AG09309 (cell line): ENCODE measurements at places on chromosomes 1 and 21.

GRCh38 chr1:2624735-2625300, 8.0 kb downstream of the MMEL1 start:
- no peak for DNase-seq

DNA sequence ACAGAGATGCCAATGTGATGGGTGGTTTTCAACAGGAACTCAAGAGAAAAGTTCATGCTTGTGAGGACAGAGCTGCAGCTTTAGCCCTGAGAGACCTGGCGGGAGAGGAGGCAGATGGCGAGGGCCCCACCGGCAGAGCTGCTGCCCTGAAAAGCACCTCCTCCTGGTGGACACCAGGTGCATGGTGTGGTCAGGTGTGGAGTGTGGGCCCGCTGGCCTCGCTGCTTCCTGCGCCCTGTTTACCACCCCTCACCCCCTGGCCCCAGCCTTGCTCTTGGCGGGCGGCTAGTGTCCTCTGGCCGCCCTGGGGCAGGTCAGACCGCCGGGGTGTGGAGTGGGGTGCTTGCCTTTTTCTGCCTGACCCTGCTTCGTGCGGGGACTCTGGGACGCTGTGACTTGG, 42.8 kb downstream of the PRKCZ start:
- no peak for DNase-seq

DNA sequence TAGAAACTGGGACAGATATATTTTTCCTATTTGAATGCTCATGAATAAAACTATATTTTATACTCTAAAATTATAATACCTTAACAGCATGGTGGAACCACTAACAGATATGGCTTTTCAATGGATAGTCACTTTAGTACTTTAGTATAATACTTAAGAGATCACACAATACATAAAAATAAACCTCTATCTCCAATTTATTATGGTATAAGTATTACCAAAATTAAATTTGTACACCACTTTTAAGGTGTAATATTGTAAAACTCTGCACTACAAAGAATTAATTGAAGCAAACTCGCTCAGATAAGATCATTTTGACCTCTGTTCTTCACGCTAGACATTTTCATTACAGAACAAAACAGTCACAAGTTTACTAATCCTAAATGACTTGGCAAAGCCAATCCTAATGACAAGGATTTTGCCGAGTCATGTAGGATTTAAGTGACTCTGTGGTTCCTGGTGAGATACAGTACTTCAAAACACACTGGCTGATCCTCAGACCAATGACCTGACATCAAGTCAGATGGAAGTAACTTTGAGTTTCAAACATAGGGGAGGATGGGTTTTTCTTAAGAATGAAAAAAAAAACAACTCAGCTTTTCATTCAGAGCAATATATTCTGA, 200.6 kb downstream of the SMYD3 start:
- DNase-seq: no peak

DNA sequence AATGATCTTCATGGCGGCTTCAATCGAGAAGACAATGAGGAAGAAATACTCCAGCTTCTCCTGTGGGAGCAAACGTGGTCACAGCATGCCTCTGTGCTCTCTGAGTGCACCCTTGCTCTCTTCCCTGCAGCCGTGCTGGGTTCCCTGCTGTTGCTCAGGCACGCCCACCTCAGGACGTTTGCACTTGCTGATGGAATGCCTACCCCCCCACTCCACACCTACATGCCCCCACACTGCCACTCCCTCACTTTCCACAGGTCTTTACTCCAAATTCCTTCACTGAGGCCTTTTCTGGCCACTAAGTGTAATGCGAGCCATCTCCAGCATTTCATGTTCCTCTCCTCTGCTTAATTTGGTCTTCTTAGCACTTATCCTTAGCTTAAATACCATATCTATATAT, 18.3 kb downstream of the CACNA1S start:
- no peak for DNase-seq

GRCh38 chr1:43834280-43835081, 99.1 kb upstream of the ARTN start:
- DNase-seq: peak; percentile 81

- DNase-seq: no peak
Observed at GRCh38 chr1:170146720-170147263, 1.0 kb downstream of the NTMT2 start.

DNA sequence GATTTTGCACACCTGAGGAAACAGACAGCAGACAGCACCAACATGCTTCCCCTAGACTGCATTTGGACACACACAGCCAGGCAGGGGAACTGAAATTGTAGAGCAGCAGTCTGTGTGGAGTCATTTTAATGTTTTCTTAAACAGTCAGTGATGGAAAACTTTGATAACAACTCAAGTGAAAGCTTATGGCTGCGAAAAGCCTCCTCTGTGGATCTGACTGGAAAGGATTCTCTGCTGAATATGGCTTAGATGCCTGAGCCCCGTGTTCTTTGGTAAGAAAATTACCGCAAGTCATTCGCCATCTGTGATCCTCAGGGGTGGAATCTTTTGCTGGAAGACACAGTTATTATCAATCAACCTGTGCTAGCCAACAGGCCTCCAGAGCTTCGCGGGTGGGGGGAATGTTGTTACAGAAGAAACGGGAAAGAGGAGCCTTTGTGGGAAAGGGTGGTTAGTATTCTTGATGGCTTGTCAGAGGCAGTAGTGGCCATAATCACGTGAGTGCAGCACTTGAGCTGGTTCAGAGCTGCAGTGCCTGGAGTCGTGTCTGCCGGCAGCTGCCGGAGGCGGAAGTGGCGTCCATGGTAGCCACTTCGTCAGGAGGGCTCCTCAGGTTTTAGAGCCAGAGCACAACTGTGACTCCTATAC, 204.7 kb downstream of the ST6GALNAC3 start:
- no peak for DNase-seq

DNA sequence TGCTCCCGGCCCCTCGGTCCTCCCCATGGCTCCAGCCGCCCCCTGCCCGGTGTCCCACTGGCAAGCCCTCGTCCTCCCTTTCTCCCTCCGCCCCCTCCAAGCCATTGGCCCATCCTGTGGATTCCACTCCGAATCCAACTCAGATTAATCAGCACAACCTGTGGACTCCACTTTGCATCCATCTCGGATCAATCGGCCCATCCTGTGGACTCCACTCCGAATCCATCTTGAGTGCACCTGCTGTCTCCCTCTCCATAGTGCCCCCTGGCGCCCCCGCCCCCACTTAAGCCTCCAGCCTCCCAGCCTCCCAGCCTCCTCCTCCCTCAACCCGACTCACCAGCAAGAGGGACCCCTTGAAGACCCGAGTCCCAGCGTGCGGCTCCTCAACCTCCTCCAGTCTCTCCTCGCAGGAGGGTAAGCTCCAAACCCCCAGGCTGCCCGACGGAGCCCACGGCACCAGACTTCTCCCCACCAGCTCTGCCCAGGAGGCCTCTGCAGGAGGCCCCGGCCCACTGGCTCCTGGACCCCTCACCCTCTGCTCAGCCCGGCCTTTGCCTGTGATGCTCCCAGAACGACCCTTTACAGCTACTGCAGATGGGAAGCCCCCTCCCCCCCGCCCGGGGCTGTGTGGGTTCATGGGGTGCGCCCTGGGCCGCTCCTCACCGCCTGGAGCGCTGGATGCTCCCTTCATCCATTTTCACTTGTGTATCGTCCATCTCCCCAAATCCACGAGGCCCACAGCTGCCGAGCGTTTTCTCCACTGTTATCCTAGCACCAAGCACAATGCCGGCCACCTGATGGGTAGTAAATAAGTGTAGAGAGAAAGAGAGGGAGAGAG, 40.6 kb upstream of the TSPEAR start:
- no peak for DNase-seq

GRCh38 chr1:234515411-234515810, 36.4 kb upstream of the TARBP1 start:
- DNase-seq: no peak

GRCh38 chr21:34092262-34092921, 19.0 kb downstream of the MRPS6 start:
- DNase-seq: no peak

GRCh38 chr1:77100875-77101274, 118.4 kb downstream of the PIGK start:
- peak; percentile 2 for DNase-seq

- no peak for DNase-seq
Observed at GRCh38 chr1:33723251-33723650, 140.6 kb upstream of the HMGB4 start.

GRCh38 chr1:29471487-29472313, 235.4 kb downstream of the PTPRU start:
- no peak for DNase-seq
